ENCODE measurements at places on chromosomes 4 and X.

DNA sequence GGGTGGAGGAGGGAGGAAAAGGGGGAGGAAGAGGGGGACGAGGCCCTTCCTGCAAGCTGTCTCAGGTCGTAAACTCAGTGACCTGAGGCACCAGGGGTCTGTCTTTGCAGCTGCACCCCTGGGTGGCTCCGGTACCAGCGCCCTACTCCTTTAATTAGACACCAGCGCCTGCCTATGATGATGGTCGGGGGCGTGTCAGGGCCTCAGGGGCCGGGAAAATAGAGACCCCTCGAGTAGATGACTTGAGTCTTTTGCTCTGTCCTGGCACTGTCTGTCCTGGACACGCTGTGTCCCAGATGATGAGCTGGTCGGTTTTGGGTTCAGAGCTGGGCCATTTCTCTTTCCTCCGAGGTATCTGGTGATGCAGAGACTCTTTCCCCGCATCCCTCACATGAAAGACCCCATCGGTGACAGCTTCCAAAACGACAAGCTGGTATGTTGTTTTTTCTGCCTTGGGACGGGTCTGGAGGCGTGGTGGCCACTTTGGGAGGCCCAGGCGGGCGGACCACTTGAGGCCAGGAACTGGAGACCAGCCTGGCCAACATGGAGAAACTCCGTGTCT, 11.2 kb downstream of the SLC25A6 start:
- DNase-seq, result peak; percentile 74

- DNase-seq, result no peak
These were observed 13.0 kb upstream of the RHOH start for GRCh38 chr4:40183615-40184411.

GRCh38 chr4:57435300-57435699, 325.1 kb upstream of the IGFBP7 start:
- no peak for DNase-seq

DNA sequence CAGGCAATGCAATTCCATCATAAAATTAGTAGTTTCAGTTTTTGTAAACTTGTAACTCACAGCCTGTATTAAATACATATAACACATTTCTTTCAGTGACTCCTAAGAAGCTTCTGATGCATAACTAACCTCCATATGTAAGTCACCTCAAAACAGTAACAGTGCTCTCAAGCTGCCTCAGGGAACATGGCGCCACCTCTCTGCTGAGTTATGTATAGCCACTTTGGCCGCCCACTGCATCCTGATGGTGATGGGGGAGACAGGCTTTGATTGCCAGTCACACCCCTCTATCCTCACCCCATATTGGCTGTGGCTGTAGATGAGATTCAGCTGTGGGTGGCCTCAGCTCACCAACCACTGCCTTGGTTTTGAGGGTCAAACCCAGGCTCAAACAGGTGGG, 54.3 kb downstream of the LRBA start:
- DNase-seq, result peak; percentile 72

DNA sequence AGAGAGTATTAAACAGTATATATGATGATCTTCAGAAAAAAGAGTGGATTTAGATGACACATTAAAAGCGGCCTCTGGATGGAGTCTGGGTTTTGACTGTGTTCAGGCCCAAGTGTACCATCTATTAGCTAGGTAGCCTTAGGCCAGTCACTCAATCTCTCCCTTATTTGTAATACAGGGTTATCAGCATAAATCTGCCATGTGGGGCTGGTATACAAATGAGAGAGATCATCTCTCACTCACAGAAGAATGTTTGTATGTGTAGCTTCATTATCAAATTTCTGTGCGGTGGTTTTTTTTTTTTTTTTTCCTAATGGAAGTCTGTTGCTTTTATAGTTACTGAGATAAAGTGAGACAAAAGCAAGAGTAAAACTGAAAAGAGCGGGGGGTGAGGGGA, 12.7 kb downstream of the SLC2A9 start:
- DNase-seq, result no peak

DNA sequence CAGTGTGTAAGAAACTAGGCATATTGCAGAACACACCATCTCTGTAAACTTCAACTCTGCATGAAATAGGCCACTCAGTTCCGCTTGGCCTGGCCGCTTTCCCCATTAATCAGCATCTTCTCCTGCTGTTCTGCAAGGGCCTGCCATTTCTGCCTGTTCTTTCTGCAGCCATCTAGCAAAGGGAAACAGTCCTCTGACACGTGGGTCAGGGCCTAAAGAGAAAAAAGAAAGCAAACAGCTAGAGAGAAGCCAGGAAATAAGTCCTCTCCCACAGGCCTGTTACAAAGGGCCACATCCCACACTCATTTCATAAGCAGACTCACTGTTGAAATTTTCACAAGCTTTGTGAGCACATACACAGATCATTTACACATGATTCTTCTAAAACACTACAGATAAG, 130.1 kb downstream of the PDE5A start:
- no peak for DNase-seq

- no peak for DNase-seq
These were observed 142.4 kb downstream of the TSPAN5 start for GRCh38 chr4:98516042-98516440.
